ENCODE measurements at places on chromosomes 4 and X. TPM values are rescaled to one million over a fixed set of nuclear protein-coding genes. Genes with fewer than 3 reads are reported as not detected.

The KLHL13 gene
- 0.20 TPM for total RNA-seq

The EREG gene
- not detected for total RNA-seq

The MAML3 gene
- 0.44 TPM for total RNA-seq

The CFAP99 gene
- not detected for total RNA-seq

The TSPAN6 gene
- total RNA-seq = 0.33 TPM

The ERCC6L gene
- 10.2 TPM for total RNA-seq

The CXCL9 gene
- total RNA-seq = 1.8 TPM

The GIMD1 gene
- total RNA-seq = not detected

The TLR1 gene
- total RNA-seq = 1.3 TPM

The USP9X gene
- 53.7 TPM for total RNA-seq

The TMEM150C gene
- total RNA-seq = not detected

The F11 gene
- not detected for total RNA-seq

The F8A3 gene
- total RNA-seq = 13.2 TPM

The P2RY4 gene
- total RNA-seq = not detected

The IBSP gene
- not detected for total RNA-seq

The PAGE2 gene
- total RNA-seq = not detected

The PROM1 gene
- total RNA-seq = not detected

The CCDC158 gene
- total RNA-seq = not detected

The OTC gene
- total RNA-seq = 0.15 TPM

The MND1 gene
- total RNA-seq = 20.2 TPM

The PABPC5 gene
- not detected for total RNA-seq

The PGAM4 gene
- total RNA-seq = 1.2 TPM

The ACOT9 gene
- total RNA-seq = 31.1 TPM

The GABRA4 gene
- total RNA-seq = not detected

The HTRA3 gene
- not detected for total RNA-seq

The CUL4B gene
- 26.4 TPM for total RNA-seq

The NSUN7 gene
- not detected for total RNA-seq

The CLGN gene
- not detected for total RNA-seq

The CD40LG gene
- 9.2 TPM for total RNA-seq

The PPP1R2C gene
- total RNA-seq = not detected

The CENPI gene
- total RNA-seq = 15.5 TPM

The CWH43 gene
- not detected for total RNA-seq

The IL21 gene
- 3.5 TPM for total RNA-seq

The ARX gene
- total RNA-seq = not detected

The FAM53A gene
- 1.9 TPM for total RNA-seq

The RTL9 gene
- not detected for total RNA-seq

The PAK3 gene
- total RNA-seq = 0.40 TPM

The NALF2 gene
- 0.42 TPM for total RNA-seq

The HEPH gene
- not detected for total RNA-seq

The PDE6B gene
- total RNA-seq = 9.3 TPM

The NFKB1 gene
- 189 TPM for total RNA-seq

The USP51 gene
- total RNA-seq = 1.6 TPM

The MTNR1A gene
- total RNA-seq = not detected

The KCNE5 gene
- total RNA-seq = 0.40 TPM

The REST gene
- total RNA-seq = 46.6 TPM

The ZDHHC15 gene
- total RNA-seq = 0.04 TPM

The LRP2BP gene
- total RNA-seq = 0.42 TPM

The GAGE12J gene
- total RNA-seq = not detected

The NPY2R gene
- total RNA-seq = not detected

The SSX4B gene
- not detected for total RNA-seq

The TRIM60 gene
- not detected for total RNA-seq

The PNPLA4 gene
- 10.0 TPM for total RNA-seq
